ENCODE measurements at places on chromosomes 3 and 15.

GRCh38 chr15:29873264-29873663 lies 51.0 kb upstream of the TJP1 start:
- no peak for DNase-seq

DNA sequence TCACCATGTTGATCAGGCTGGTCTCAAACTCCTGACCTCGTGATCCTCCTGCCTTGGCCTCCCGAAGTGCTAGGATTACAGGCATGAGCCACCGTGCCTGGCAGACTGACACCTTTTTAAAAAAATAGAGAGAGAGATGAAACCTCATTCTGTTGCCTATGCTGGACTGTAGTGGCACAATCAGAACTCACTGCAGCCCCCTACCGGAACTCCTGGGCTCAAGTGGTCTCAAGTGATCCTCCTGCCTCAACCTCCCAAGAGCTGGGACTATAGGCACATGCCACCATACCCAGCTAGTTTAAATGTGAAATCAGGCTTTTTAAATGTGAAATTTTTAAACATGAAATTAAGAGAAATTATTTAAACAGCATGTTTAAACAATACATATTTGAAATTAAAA lies 265.2 kb upstream of the UBE2E1 start:
- DNase-seq = no peak

DNA sequence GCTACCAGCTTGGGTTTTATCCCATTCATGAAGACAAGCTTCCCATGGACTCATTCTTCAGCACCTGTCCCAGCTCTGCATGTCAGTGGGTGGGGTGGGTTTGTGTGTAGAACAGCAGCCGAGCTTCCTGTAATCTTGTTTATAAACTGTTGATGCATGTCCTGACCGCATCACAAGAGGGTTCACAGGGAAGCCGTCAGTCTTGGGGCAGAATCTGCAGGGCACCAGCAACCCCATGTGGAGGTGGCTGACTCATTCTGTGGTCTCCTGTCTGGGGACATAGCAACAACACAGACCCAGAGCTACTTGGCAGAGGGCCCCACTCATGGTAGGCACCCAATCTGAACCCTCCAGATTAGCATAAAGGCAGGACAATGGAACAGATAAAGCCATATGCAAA lies 35.6 kb downstream of the DAPK2 start:
- no peak for DNase-seq

DNA sequence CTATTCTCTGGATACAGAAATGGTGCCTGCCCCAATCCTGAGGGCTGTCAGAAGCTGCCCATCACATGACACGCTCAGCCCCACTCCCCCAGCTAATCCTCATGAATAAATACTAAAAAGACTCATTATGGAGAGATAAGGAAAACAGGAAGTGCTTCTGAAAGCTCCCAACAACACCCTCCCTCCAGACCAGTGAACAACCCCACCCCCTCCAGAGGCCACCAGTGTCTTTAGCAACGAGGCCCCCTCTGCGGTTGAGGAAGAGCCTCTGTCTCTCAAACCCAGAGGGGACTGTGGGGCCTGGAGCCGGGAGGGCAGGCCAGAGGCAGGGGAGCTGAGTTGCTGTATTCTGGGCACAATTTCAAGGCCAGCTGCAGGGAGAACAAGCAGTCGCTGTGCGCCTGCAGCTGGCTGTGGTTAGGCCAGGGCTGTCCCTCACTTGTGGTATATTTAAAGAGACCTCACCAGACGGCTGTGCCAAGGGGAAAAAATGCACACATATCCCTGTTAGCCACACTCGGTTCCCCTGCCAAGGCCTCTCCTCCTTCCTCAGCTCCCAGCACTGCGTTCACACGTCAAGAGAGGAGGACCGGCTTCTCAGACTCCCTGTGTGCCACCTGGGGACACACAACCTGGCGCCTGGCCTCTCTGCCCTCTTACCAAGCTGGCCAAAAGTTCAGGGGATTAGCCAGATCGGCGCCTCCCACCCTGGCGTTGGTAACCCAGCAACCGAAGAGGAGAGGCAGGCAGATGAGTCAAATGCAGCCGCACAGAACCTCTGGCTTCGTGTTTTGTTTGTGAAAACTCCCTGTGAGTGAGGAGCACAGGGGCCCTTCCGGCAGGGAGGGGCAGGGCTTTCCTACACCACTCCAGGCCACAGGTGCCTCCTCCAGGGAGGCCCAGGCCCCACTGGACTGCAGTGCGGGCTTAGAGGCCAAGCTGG lies 101.2 kb upstream of the ETV5 start:
- DNase-seq = peak; percentile 26

DNA sequence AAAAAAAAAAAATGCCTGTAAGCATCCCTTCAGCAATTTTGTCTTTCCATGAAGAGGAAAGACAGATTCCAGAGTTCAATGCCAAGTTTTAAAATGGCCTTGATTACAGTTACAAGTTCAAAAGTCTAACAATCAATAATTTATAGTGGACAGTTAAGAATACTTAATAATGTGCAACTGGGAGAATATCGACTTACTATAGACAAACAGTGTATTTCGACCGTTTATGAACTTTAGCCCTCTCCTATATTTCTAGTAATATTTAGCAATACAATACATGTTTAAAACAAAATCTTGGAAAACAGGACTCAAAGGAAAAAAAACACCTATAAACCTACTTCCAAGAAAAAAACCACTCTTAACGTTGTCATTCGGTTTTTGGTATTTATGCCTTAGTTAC lies 1.5 kb downstream of the PBRM1 start:
- no peak for DNase-seq

GRCh38 chr15:50144341-50145120 lies 25.5 kb upstream of the ATP8B4 start:
- DNase-seq = no peak

DNA sequence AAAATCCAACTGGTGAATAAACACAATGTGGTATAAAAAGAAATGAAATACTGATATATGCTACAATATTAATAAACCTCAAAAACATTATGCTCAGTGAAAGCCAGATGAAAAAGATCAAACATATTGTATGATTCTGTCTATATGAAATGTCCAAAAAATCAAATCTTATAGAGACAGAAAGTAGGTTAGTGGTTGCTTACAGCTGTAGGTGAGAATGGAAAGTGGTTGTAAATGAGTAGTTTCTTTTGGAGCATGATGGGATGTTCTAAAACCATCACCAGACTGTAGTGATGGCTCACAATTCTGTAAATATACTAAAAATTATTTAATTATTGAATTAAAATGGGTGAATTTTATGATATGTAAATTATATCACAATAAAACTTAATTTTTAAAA lies 58.4 kb downstream of the SENP7 start:
- no peak for DNase-seq

DNA sequence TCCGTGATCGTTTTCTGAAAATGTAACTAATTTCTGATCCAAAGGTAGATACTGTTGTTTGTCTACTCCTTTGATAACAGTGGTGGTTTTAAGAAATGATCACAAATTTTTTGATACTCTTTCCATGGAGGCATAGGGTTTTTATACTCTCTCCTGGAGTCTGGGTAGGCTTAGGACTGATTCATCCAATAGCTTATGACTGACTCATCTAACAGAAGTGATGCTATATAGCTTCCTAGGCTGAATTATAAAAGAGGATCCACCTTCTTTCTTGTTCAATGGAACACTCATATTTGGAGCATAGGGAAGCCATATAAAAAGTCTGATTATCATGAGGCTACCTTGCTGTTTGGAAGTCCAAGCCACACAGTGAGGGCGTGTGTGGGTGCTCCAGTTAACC lies 84.3 kb downstream of the CHST2 start:
- no peak for DNase-seq

- no peak for DNase-seq
Observed at GRCh38 chr15:61943992-61944391, 116.3 kb downstream of the VPS13C start.

GRCh38 chr15:40943764-40944365 lies 9.4 kb upstream of the CHAC1 start:
- DNase-seq = no peak

GRCh38 chr3:88291486-88291885 lies 141.7 kb downstream of the C3orf38 start:
- no peak for DNase-seq

DNA sequence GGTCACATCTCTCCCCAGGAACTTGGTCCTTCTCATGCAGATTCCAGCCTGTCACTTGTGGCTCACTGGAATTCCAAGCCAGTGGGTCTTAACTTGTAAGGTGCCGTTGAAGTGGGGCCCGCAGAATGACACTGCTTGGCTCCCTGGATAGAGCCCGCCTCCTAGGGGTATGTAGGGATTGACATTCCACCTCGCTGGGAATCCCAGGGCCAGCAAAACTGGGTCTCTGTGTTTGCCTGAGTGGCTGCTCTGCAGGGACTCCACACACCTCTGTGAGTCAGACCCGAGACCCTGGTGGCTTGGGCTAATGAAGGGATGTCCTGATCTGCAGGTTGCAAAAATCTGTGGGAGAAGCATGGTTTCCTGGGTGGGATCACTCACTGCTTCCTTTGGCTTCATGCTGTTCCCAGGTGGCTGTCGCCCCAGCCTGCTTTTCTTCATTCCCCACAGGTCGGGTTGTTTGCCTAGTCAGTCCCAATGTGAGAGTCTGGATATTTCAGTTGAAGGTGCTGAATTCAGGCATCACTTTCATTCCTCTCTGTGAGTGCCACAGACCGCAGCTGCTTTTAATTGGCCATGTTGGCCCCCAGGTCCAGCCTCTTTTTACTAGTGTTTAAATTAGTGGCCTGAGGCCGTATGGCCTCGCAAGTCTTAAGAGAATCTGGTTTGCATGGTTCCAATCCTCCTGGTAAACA lies 156.0 kb upstream of the TRIM42 start:
- DNase-seq = peak; percentile 41

DNA sequence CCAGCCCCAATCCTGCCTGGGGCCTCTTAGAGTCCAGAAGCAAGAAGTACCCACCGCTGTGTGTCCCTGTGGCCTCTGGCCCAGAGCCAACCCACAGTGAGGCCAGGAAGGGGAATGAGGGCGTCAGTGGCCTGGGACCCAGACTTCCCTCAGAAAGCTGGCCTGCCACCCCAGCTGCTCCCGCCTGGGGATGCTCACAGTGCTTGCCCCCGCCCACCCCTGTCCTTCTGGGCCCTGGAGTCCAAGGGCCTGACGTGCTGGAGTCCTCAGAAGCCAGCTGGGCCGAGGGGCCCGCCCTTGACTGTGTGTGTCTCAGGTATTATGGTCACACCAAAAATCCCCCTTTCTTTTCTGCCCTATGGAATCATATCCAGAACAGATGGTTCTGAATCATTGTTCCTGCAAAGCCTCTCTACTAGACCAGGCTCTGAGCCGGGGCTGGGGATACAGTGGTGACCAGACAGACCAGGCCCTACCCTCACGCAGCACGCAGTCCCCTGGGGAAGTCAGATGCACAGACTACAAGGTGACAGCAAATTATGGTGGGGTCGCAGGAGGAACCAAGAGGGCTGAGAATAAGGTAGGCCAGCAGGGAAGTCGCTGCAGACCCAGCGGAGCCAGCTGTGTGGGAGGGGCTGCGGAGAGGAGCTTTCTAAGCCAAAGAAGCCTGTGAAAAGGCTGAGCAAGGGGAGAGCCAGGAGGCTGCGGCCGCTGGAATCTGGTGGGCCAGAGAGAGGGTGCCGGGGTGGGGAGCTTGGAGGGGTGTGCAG lies 99.1 kb downstream of the VGLL4 start:
- DNase-seq = no peak

GRCh38 chr3:196144383-196145105 lies 62.7 kb upstream of the TFRC start:
- DNase-seq = no peak

DNA sequence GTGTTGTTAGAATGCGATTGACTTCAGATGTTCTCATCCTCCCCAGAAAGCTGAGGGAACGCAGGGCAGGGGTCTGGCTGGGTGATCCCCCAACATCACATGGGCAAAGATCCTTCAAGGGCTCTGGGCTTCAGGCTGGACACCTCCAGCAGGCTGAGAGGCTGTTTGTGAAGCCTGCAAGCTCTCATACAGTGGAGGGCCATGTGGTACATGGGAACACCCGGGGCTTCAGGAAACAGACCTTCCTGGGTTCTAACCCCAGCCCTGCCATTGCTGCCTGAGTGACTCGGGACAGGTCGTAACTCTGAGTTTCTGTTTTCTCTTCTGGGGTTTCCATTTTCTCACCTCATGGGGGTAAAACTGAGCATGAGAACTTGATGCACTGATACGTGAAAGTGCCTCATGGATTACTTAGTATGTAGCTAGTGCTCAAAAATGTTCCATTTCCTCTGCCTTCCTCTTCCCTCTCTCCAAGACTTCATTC lies 81.2 kb downstream of the TLE3 start:
- no peak for DNase-seq

GRCh38 chr15:71743861-71744382 lies 66.4 kb upstream of the NR2E3 start:
- DNase-seq = peak; percentile 46

GRCh38 chr15:60961541-60962485 lies 267.3 kb downstream of the RORA start:
- DNase-seq = no peak

All from WTC11 (cell line).